ENCODE measurements at places on chromosomes 7 and 10. TPM values are rescaled to one million over a fixed set of nuclear protein-coding genes. Genes with fewer than 3 reads are reported as not detected.

The FLNC gene
- total RNA-seq: 516 TPM

The PRSS37 gene
- total RNA-seq: not detected

The PLA2G12B gene
- total RNA-seq: 0.14 TPM

The TMEM130 gene
- total RNA-seq: 0.54 TPM

The NKX1-2 gene
- not detected for total RNA-seq

The GHRHR gene
- not detected for total RNA-seq

The NPC1L1 gene
- 0.21 TPM for total RNA-seq

The IFIT1B gene
- not detected for total RNA-seq

The CC2D2B gene
- 0.15 TPM for total RNA-seq

The ABCC2 gene
- 0.07 TPM for total RNA-seq

The PCDH15 gene
- total RNA-seq: 0.30 TPM

The NT5C2 gene
- 51.1 TPM for total RNA-seq

- no peak for DNase-seq
Observed at GRCh38 chr7:124552217-124552616, 213.4 kb downstream of the GPR37 start.

DNA sequence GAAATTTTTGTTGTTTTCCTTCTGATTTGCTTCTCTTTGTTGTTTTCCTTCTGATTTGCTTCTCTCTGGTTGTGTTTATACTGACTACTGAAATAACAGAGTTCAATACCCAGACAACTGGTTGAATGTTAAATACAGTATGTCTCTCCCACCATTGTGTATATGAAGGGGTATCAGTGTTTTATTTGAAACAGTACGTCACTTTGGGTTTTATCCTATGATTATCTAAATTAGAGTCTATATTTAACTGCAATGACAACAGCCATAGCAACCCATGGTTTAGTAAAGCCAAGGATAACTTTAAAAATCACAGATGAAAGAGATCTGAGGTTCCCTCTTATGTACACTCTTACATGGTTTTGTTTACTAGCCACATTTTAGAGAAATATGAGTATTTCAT is 141.3 kb downstream of the GNAT3 start:
- DNase-seq: no peak

- no peak for DNase-seq
Observed at GRCh38 chr7:105098863-105099515, 85.0 kb downstream of the KMT2E start.

- no peak for DNase-seq
Observed at GRCh38 chr7:39428221-39428620, 138.0 kb upstream of the YAE1 start.

DNA sequence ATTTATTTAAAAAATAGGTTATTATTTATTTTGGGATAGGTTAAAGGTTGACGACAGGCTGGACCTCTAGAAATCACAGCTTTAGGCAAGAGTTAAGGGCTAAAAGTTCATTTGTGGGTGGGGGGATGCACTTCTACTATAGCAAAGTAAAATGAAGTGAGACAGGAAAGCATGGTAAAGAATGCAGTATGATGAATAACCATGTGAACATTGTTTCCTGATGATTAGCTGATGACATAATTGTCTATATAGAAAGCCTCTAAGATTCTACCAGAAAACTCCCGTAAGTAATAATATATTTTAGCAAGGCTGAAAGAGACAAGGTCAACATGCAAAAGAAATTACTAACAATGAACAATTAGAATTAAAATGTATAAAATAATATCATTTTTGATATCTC is 25.7 kb upstream of the PRSS37 start:
- DNase-seq: no peak

- no peak for DNase-seq
Observed at GRCh38 chr7:42025635-42026375, 211.2 kb downstream of the GLI3 start.

DNA sequence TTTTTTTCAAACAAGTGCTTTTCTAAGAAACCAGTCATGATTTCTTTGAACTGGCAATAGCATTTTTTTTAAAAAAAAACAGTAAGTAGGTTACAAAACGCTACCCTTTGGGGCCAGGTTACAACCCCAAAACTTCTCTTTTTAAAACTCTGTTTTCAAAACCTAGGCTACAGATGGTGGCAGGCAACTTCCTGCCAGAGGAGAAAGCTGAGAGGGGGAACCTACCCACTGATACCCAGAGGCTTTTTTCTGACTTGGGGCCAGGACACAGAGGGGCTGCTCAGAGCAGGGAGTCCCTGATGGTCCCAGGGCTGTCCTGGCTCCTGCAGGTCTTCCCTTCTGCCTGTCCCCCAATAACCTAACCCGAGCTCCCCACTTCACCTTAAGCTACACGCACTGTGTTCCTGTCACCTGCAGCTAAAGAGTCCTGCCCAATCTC is 6.9 kb downstream of the STN1 start:
- DNase-seq: no peak

DNA sequence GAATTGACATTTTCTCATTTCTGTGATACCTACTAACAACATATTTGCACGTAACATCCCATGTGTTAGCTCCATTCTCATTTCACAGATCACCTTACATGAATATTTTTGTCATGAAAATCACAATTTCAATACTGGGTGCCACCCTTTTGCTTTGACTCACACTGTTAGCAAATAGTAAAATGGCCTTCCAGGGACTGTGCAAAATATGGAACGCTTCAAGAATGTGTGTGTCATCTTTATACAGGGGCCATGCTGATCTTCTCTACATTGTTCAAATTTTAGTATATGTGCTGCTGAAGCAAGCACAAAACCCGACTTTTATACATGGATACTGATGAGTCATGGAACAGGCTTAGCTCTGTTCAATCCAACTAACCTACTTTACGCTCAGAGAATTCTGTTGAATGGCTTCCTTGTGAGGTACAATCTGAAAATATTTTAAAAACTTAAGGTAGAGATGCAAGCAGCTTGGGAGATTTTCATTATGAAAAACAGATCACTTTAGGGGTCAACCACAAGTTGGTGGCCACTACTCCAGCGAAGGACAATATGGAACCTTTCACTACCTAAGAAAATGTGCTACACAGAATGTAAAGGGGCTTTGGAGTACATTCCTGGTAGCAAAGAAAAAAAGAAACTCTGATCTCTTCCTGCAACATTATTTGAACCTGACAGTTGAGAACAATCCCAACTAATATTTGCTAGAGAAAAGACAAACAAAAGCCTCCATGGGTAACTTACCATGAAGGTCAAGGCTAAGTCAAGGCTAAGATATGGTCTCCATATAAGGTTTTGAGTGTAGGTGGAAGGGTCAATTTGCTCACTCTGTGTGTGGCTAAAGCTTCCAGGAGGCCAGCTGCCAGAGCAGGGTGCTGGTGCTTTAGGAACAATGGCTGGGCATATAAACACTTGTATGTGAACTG is 11.9 kb downstream of the ANKRD26 start:
- no peak for DNase-seq

- no peak for DNase-seq
Observed at GRCh38 chr10:121873236-121873635, 54.6 kb downstream of the ATE1 start.

GRCh38 chr10:79059859-79060379 is 8.8 kb upstream of the ZMIZ1 start:
- no peak for DNase-seq

- no peak for DNase-seq
Observed at GRCh38 chr7:124532166-124532565, 233.4 kb downstream of the GPR37 start.

- no peak for DNase-seq
Observed at GRCh38 chr7:106806556-106806955, 58.5 kb upstream of the PIK3CG start.

- DNase-seq: no peak
Observed at GRCh38 chr10:26770069-26770468, 72.6 kb downstream of the PDSS1 start.

GRCh38 chr10:53469383-53469782 is 696.8 kb upstream of the MBL2 start:
- no peak for DNase-seq

- no peak for DNase-seq
Observed at GRCh38 chr10:80501381-80501912, 36.3 kb upstream of the SH2D4B start.

DNA sequence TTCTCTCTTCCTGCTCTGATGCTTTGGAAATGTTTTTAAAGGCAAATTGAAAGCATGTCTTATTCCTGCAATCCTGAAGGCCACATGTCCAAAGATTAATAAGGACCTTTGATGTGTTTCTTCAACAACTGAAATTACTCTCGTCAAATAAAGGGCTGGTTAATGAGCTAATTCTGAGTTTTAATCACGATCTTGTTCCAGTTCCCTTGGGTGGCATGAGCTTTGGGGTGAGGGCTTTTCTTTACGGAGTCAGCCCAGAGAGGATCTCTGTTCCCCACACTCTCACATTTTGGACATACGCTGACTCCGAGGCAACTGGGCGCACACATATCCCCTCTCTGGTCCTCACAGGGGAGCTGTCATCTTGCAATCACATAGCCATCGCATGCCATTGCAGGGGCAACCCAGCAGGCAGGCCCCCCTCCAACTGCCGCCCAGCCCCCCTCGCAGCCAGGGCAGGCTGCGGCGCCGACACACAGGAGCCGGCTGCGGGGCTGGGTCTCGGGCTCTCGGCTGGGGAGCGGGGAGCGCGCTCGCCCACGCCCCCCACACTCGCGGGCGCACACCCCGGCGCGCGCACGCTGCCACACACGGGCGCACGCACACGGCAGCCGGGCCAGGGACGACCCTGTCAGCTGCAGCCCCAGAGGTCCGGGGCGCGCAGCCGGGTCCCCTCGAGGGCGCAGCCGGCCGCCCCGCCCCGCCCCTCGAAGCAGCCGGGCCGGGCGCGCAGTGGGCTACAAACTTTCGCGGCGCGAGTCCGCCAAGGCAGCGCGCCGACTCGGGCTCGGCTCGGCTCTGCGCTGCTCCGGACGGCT is at the start of gene GDF10:
GDF10 (plus strand) TSS at position 587 of the 818 bp plus-strand sequence. CDS start 455 bp downstream, outside the sequence.
- DNase-seq: no peak

DNA sequence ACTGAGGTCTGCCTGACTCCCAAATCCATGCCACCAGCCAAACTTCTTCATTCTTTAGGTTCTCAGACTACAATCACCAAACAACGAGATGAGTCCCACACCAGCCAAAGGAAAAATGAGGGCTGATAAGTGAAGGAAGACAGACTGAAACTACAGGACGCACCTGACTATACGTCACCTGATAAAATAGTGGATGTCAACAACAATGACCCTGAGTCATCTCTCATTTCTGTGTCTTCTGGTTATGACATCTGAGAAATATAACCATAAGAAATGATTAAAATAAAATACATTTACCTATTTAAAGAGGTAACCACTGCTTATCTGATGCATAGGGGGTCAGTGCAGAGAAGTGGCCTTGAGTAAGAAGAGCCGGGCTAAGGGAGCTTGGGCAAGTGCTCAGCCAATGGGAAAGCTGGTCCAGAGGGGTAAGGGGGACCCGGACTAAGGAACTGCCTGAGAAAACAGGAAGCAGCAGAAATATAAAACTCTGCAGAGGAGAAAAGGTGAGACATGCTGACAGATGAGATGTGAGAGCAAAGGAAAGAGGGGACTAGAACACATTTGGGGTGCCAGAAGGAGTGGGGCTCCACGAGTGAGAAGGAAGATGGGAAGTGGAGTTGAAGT is 51.8 kb downstream of the HIPK2 start:
- no peak for DNase-seq

All from cardiac muscle cell (in vitro differentiated cells and primary cell).